ENCODE measurements at places on chromosomes 6 and 20.
A peak's percentile ranks its signal among the peaks of the same experiment; 100 is the strongest.

DNA sequence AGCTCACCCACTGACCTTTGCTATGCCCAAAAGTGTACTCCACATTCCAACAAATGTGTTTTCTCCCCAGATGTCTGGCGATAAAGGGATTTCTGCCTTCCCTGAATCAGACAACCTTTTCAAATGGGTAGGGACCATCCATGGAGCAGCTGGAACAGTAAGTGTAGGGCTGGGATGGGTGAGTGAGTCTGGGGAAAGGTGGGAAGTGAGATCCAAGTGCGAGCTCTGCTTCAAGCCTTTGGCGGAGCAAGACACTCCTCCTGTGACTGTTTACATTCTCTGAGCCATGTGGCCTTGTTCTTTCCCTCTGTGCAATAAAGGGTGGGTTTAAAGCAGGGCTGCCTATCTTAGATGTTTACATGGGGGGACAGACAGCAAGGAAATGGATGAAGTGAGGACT is 1.9 kb downstream of the UBE2C start:
- no peak for DNase-seq

DNA sequence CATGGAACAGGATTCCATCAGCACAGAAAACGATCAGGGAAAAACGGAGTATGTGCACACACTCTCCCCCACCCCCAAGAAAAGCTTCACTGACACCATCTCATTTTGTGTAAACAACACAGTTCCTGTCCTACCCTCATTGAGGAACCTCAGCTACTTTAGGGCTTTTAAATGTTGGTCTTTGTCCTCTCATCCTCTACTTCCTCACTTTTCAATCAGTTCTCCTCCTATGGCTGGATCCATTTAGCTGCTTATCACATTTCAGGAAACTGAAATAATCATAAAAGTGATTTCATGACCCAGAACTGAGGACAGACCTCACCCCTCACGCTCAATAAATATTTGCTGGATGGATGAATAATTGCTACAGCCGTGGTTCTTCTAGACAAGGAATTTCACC is 33.1 kb upstream of the PNRC1 start:
- DNase-seq: no peak

DNA sequence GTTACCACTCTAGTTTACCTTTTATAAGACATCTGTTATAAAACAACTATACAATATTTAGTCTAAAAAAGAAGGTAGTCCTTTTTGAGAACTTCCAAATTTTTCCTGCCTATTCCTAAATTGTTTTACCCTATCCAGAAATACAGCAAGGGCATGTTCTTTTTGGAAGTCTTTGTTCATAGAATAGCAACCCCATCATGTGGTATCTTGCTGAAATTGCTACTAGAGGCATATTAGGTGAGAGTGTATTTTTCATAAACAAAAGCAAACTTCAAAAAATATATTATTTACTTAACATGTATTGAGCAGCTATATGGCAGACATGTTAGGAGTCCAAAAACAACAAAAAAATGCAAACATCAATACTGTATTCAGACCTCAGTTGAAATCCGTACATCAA is 371.8 kb upstream of the NRSN1 start:
- DNase-seq: no peak

GRCh38 chr6:169472786-169473416 is 219.3 kb upstream of the THBS2 start:
- no peak for DNase-seq

GRCh38 chr6:108958900-108959770 is 110.9 kb downstream of the ARMC2 start:
- DNase-seq: no peak

DNA sequence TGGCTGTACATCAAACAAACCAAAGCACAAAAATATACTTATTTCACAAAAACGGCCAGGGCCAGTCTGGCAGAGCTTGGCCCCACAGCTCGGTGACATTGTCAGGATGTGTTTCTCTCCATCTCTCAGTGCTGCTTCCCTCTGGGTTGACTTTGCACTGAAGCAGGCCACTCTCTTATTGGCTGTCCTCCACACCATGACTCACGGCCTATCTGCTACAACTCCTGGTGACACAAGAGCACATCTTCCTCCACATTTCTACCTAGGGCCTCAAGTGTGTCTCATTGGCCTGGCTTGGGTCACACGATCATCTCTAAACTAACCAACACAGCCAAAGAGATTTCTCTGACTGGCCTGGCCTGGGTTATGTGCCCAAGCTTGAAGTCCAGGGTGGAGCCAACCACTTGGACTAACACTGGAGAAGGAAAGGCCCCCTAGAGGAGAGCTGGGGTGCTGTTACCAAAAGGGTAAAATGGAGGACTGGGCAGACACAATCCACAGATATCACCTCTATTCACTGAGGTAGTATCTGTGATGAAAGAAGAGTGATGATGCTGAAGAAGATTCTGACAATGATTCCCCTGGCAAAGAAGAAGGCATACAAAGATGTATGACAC is 159.8 kb upstream of the TSHZ2 start:
- no peak for DNase-seq

- DNase-seq: no peak
Observed at GRCh38 chr6:47308198-47308517, 1.5 kb downstream of the TNFRSF21 start.

DNA sequence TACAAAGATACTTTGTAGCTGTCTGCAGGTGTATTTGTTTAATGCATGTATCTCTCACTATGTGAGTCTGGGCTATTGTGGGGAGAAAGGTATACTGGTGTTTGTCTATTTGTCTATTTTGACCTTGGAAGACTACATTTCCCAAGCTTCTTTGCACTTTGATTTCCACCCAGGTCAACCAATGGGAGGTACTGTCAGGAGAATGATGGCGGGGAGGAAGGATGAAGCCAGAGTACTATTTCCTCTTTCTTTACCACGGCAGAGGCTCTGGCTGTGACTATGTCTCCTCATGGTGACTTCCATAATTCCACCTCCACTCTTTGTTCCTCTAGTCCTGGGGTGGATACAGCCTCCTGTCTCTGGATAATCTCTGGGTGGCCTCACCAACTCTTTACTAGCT is 23.1 kb downstream of the LBP start:
- DNase-seq: no peak

- DNase-seq: no peak
Observed at GRCh38 chr6:41498968-41499599, 47.1 kb upstream of the FOXP4 start.

GRCh38 chr6:11012976-11013720 is 31.0 kb downstream of the ELOVL2 start:
- no peak for DNase-seq

GRCh38 chr6:41578217-41579087 is 32.3 kb downstream of the FOXP4 start:
- DNase-seq: no peak

DNA sequence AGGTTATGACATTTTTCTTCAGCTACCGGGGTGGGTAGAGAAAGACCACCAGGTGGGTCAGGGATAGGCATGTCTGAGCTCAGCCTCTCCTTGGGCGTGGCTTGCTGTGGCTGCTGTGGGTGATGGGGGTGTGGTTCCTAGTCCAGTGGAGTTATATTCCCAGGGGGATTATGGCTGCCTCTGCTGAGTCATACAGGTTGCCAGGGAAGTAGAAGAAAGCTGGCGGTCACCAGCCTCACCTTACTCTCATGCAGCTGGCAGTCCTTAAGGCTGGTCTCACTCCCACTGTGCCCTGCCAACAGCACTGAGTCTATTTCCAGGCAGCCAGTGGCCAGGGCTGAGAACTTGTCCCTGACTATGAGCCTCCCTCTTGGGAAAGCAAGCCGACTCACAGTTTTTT is 130.0 kb downstream of the SCP2D1 start:
- no peak for DNase-seq

DNA sequence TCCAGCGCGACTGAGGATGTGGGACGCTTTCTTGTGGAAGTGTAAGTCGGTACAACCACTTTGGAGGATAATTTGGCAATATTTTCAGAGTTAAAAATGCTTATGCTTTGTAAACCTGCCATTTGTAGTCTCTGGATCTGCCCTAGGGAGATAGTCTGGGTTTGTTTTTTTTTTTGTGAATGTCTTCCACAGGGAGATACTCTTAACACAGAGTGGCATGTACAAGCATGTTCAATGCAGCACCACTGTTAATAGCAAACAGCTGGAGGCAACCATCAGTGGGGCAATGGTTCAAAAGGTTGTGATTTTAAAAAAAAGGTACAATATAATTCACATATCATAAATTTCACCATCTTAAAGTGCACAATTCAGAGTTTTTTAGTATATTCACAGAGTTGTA is 22.4 kb downstream of the SLC9A8 start:
- no peak for DNase-seq

DNA sequence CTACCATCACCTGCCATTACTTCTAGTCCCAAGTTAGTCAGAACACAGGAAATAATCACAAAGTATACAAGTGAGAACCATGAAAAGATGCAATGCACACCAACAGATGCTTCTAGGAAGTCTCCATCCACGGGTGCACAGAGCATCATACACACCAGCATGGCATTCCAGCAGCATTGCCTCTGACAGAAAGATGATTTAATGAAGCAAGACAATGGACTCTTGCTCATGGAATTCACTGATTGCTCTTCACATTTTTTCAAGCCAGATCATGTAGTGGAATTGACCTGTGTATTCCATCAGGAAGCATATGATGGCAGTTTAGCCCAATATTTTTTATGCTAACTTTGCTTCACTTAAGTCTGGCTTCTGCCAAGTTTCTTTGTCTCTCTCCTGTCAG is 406.3 kb upstream of the RGS17 start:
- no peak for DNase-seq

DNA sequence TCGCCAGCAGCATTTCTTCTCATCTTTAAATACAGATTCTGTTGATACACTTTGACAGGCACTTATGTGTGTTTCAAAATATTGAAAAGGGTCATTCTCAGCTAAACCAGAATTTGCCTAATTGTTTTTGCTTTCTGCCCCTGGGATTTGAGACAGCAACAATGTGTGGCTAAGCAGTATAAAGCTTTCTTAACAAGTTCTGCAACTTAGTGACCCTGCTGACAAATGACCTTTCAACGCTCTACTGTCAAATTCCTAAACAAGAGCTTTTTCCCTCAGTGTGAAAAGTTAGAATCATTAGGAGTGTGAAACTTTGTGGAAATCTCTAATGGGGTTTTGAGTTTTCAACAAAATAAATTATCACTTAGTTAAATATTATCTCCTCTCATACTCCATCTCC is 414.6 kb downstream of the RFPL4B start:
- no peak for DNase-seq

DNA sequence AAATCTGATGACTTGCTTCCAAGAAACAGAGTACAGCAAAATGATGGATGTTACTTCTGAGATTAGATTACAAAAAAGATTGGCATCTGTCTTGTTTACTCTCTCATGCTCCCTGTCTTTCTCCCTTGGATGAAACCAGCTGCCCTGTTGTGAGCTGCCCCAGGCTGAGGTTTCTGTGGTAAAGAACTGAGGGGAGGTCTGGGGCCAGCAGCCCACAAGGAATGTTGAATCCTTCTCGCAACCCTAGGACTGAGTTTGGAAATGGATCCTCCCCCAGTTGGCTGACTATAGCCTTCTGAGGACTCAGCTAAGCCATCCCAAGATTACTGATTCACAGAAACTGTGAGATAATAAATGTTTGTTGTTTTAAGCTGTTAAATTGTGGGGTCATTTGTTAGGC is 5.6 kb upstream of the HECA start:
- no peak for DNase-seq

DNA sequence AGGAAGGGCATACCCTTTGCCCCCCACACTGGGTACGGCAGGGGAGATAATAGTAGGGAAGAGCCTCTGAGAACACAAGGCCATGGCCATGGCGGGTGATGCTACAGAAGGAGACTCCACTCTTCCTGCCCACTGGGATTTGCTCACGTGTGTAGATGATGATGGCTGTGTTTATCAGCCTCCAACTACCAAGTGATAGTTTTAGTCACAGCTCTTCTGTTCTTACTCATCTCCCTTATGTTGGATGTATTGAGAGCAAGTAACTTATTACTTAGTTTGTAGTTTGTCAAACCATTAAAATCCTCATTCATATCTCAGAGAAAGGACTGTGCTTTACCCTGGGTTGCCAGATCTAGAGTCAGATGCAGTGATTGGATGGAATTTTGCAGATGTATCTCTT is 66.0 kb downstream of the CDH26 start:
- DNase-seq: no peak

DNA sequence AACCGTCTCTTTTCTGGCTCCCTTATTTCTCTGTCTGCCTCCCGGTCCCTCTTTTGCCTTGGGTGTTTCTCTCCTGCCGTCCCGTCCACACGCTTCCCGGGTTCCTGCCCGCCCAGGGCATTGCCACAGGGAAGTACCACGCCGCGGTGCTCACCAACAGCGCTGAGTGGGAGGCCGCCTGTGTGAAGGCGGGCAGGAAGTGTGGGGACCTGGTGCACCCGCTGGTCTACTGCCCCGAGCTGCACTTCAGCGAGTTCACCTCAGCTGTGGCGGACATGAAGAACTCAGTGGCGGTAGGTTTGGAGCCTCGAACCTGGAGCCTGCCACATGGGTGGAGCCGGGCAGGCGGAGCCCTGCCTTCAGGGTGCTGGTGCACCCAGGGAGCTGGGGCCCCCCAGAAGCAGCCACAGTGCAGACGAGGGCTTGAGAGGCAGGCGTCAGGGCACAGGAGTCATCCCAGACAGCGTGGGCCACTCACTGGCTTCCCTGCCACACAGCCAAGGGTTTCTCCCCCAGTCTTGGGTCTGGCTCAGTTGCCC is 21.3 kb downstream of the NPEPL1 start:
- no peak for DNase-seq

DNA sequence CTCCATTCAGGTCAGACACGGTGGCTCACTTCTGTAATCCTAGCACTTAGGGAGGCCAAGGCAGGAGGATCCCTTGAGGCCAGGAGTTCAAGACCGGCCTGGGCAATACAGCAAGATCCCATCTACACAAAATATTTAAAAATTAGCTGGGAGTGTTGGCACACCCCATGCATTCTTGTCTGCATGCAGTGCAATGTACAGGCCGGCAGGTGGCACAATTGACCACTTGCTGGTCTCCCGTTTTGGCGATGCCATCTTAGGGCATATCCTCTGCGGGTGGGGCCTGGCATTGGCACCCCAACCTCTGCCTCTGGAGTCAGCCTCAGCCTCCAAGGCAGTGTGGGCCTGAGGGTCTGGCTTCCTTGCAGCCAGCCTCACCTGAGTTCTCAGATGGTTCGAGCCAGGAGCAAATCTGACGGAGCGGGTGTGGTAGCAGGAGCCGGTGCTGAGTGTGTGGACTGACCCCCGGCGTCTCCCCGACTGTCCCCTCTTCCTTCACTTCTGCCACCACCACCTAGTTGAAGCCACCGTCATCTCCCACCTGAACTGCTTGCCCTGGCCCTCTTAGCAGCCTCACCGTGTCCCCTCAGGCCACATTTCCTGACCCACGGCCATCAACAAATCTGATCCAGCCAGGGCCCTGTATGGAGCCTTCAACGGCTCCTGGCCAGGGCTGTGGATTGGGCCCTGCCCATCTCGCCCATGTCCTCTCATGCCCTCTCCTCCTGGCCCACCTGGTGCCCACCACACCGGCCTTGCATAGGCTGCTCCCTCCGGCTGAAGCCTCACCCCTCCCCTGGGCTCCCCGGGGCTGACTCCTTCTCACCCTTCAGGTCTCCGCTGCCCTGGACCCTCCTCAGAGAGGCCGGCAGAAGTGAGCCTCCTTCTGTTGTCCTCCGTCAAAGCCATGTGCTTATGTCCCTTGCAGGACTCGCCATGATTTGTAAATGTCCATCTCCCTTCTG is 44.0 kb downstream of the EFCAB8 start:
- DNase-seq: peak; percentile 70
